ENCODE measurements at places on chromosomes 4 and X.

DNA sequence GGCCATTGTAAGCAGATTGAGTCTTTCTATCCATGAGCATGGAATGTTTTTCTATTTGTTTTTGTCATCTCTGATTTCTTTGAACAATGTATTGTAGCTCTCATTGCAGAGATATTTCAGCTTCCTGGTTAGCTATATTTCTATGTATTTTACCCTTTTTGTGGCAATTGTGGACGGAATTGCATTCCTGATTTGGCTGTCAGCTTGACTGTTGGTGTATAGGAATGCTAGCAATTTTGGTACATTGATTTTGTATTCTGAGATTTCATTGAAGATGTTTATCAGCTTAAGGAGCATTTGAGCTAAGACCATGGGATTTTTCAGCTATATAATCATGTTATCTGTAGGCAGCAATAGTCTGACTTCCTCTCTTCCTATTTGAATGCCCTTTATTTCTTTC, 154.6 kb downstream of the GUCY2F start:
- DNase-seq: no peak

GRCh38 chr4:153112041-153112441, 92.2 kb upstream of the TRIM2 start:
- DNase-seq: no peak

- peak; percentile 26 for DNase-seq
Measured at GRCh38 chr4:2977211-2978088, 14.1 kb downstream of the GRK4 start.

DNA sequence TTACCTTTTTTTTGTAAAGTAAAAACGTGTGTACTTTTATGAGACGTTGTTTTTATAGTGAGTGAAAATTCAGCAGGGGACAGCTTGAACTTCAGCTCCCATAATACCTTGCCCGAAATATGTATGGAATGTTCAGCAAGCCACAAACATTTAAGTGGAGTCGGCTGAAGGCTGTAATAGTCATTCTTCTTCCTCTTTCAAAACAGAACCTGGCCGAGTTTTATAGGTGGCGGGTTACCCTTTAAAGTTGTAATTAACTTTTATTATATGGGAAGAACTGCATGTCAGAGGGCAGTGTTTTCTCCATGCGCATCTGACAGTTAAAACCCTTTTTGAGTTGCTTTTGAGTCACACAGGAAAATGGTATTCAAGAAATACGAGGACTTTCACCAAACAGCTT, 50.7 kb downstream of the CLDN34 start:
- DNase-seq: peak; percentile 62

GRCh38 chr4:7753931-7754465, 185.7 kb downstream of the AFAP1 start:
- DNase-seq: no peak

DNA sequence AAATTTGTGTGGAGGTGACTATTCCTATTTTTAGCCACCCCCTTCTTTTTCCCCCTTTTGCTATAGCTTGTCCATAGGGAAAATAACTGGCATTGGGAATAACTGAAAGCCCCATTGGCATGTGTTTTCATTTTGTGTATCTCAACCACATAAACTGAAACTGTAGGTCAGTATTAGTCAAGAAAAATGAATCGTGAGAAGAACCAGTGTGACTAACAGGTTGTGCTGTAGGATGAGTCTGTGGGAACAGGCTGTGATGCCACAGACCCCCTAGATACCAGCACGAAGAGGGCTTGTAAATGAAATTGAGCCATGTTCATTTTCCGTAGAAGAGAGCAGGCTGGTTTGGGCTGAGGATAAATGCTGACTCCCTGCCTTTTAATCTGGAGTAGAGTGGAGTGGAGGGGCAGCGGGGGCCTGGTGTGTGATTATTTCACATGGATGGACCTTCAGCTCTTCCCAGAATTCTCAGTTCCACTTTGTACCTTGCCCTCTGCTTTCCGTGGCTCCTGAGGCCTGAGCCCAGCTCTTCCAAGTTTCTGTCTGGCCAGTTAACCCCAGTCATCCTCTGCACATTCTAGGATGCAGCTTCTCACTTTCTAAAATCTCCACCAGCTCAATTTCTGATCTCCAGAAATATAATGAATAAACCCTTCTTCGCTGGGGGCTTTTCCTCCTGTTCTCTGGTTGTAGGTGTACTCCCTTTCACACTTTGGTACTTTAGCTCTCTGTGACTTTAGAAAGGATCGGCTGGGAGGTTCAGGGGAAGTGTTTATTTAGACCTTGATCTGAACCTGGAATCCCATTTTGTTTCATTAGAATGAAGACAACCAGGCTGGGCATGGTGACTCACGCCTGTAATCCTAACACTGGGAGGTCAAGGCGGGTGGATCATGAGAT, 37.3 kb downstream of the DCUN1D4 start:
- no peak for DNase-seq

GRCh38 chrX:154046031-154046781, 26.5 kb upstream of the IRAK1 start:
- peak; percentile 47 for DNase-seq

DNA sequence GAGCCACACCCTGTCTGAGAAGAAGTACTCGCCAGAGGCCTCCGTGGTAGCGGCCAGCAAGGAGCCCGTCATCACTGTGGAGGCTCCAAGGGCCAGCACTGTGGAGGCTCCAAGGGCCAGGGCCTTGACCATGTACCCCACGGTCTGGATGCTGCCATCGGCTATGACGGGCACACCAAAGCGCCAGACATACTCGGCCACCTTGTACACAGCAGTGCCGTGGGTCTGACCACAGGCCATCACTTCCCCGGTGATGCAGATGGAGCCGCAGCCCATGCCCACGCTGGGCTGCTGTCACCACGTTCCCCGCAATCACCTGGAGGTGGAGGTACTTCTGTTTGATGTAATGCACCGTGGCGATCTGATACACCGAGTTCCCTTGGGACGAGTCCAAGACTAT, 377.7 kb upstream of the MAOA start:
- no peak for DNase-seq

- no peak for DNase-seq
Measured at GRCh38 chr4:123073650-123074049, 151.3 kb upstream of the NUDT6 start.

DNA sequence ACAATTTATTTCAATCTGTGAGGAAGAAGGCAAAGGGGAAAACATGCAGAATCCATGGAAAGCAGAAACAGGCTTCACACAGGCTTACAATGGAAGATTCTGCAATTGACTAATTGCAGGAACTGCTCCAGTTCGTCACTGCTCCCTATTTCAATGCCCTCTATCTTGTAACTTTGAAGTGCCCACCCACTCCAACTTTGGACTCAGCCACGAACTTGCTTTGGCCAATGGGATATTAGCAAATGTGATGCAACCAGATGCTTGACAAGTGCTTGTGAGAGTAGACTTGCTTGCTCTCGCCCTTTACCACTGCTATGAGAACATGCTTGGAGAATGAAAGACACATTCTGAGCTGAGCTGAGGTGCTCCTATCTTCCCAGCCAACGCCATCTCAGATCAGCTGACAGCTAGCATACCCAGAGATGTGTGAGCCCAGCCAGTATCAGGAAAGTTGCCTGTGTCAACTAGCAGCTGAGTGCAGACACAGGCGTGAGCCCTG, 105.7 kb upstream of the PTCHD1 start:
- DNase-seq: peak; percentile 27

- no peak for DNase-seq
Measured at GRCh38 chrX:106150701-106151100, 17.4 kb upstream of the PWWP3B start.

GRCh38 chr4:66649236-66649635, 896.1 kb downstream of the CENPC start:
- no peak for DNase-seq

GRCh38 chr4:61318431-61318830, 118.3 kb downstream of the ADGRL3 start:
- no peak for DNase-seq

- peak; percentile 69 for DNase-seq
Measured at GRCh38 chrX:15761564-15762191, 23.6 kb downstream of the CA5B start.

GRCh38 chrX:150155436-150156035, 207.6 kb upstream of the MAMLD1 start:
- DNase-seq: no peak

- DNase-seq: no peak
Measured at GRCh38 chr4:30536231-30536630, 183.9 kb upstream of the PCDH7 start.

- no peak for DNase-seq
Measured at GRCh38 chr4:119103263-119103662, 32.4 kb upstream of the MYOZ2 start.

- DNase-seq: no peak
Measured at GRCh38 chr4:81504112-81505003, 32.7 kb upstream of the RASGEF1B start.

DNA sequence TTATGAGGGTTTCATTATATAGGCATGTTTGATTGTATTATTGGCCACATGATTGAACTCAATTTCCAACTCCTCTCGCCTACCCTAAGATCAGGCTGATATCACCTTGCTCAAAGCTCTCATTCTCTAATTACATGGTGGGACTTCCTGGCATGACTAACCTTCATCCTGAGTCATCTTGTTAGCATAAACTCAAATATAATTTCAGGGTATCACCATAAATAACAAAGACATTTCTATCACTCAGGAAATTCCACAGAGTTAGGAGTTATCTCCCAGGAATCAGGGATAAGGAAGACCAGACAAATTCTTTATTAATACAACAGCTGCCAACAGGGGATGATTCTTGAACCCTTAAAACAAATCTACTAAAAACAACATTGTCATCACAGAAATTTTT, 90.7 kb downstream of the NDST3 start:
- DNase-seq: no peak

- DNase-seq: no peak
Measured at GRCh38 chr4:6437826-6438238, 34.6 kb downstream of the PPP2R2C start.

DNA sequence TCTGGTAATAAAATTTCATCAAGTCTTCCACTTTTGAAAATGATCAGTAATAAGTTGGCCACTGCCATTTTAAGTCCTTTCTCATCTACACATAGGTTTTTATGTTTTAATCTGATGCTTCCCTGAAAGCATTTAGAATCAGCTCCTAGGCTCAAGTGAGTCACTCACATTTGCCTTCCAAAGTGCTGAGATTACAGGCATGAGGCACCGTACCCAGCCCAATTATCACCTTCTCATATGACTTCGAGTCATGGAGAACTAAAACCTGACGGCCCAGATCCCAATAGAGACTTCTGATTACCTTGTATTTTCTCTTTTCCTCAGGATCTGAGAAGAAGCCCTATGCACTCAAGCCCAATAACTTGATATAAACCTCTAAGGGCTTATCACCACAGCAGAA, 140.8 kb downstream of the OPHN1 start:
- no peak for DNase-seq

DNA sequence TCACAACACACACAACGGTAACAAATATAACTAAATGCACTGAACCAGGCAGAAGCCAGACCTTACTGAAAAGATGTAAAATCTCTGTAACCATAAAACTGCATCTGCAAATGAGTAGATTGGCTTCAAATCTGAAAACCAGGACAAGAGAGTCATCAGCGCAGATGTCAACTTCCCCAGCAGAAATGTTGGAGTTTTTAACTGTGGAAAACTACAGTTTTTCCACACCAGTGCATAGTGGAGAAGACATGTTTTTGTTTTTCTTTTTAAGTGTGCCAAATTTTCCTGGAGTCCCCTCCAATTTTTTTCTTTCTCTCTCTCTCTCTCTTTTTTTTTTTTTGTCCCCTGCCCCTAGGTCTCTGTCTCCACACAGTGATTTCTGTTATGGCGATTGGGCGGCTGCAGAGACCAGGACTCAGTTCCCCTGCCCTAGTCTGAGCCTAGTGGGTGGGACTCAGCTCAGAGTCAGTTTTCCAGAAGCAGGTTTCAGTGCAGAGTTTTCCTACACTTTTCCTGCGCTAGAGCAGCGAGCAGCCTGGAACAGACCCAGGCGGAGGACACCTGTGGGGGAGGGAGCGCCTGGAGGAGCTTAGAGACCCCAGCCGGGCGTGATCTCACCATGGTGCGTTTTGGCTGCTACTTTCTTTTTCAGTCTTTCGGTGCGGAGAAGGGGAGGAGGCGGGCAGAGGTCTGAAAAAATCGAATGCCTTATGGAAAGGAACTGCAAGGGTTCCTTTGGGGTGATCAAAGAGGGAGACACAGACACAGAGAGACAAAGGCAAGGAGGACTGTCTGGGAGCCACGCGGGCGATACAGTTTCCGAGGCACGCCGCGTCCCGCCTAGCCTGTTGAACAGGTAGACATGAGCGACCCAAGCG, at the start of gene GUCY1A1:
GUCY1A1 (plus strand) TSS at position 505 of the 878 bp plus-strand sequence. CDS start 30,020 bp downstream, outside the sequence.
- peak; percentile 82 for DNase-seq

DNA sequence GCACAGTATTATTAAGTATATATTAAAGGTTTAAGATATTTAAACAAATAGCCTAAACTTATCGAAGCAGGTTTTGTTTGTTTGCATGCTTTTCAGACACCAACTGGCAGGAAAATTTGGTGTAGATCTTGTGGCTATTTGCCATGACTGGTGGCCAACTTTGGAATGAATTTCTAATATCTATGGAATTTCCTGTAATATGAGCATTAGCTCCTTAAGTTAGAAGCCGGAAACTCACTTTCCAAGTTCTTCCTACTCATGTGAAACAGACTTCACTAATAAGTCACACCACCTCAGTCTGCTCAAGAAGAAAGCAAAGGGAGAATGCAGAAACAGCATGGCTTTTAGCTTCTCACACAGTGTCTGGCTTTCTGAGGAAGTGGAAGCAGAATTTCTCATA, 563.9 kb downstream of the GRXCR1 start:
- no peak for DNase-seq

DNA sequence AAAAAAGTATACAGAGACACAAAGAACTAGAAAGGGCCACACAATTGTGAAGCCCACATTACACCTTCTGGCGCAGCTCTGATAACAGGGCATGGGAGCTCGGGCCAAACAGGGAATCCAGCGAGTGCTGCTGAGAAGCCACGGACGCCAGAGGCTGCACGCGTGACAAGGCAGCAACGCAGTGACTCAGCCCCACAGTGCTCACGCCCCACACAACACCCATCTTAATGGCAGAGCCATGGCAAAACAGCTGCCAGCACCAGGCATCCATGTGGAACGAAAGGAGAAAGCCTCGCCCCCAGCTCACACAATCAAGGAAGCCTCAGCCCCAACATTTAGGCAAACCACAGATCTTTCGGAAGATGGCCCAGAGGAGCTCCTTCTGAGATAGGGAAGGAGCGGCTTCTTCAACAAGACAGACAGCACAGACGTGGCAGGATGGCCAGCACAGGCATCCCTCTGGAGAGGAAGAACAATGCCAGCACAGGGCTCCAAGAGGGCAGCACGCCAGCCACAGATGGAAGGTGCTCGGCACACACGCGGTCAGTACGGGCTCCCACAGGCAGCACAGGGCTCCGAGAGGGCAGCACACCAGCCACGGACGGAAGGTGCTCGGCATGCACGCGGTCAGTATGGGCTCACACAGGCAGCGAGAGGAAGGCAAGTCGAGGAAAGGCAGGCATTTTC, 33.1 kb downstream of the GAK start:
- no peak for DNase-seq

- no peak for DNase-seq
Measured at GRCh38 chr4:127249767-127250108, 383.0 kb upstream of the INTU start.
